ENCODE measurements at places on chromosomes 16 and 17. TPM values are rescaled to one million over a fixed set of nuclear protein-coding genes. Genes with fewer than 3 reads are reported as not detected.
A peak's percentile ranks its signal among the peaks of the same experiment; 100 is the strongest.

RPAIN gene
- total RNA-seq = 49.3 TPM

DHODH gene
- 13.5 TPM for total RNA-seq

DNA sequence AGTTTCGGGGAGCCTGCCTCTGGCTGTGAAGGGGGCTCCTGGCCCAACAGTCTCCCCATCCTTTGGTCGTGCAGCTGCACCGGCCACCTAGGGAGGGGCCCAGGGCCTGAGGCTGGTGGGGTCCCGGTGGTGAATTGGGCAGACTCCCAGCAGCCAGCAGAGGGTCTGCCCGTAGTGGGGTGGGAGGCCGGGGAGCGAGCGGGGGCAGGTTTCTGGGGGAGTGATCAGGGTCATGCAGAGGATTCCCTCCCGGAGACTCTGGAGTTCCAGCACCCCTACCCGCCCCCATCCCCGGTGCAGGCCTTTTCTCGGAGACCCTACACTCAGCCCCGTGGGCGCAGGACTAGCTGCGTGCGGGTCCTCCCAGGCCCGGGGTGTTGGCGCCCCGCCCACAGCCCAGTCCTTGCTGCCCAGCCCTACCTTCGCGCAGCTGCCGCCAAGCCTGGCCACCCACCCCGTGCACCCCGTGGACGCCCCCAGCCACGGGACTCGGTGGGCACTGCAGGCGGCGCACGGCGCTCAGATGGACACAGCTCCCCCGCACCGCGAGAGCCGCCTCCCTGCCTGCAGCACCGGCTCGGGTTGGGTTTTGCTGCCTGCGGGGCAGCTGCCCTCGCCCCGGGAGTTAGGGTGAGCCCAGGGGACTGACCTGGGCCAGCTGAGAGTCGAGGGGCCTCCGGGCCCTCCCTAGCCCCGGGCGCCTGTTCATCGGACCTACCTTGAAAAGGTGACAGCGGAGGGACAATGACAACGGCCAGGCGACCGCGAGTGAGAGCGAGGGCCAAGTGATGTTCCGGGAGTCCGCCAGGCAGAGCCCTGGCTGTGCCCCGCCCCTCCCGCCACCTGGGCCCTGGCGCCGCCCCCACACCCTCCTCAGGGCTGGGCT lies at the start of gene GNG13:
TSS of gene GNG13 (minus strand) at position 787 of the 886 bp plus-strand sequence. CDS start 1,657 bp downstream, outside the sequence.
- no peak for DNase-seq

DNA sequence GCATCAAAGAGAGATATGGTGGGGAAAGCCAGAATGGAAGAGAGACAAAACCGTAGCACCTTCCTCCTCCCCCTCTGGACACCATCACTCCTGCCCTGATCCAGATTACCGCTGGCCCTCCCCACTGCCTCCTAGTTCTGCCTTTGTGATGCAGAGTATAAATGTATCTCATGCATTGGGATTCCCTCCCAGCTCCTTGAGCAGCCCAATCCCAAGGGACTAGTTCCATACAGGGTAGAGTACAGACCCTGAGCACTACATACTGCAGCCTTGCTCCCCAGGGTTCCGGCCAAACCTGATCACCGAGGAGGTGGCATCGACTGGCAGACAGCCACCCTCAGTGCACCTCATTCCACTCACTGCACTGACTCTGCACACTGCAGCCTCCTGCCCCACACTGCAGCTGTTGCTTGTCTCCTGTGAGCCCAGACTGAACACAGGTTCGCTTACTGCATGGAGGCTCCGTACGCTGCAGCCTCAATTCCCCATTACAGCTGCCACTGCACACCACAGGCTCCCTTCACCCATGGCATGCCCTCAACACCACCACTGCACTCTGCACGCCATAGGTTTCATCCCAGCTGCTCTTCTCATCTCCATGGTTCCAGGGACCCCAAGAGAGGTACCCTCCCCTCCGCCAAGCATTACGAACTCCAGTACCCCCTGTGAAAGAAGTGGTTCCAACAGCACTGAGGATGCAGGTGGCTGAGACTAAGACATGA lies 1.7 kb upstream of the THRA start:
- no peak for DNase-seq

GRCh38 chr17:70099884-70100283 lies 24.9 kb downstream of the KCNJ16 start:
- no peak for DNase-seq

NPIPB13 gene
- 15.3 TPM for total RNA-seq

DNA sequence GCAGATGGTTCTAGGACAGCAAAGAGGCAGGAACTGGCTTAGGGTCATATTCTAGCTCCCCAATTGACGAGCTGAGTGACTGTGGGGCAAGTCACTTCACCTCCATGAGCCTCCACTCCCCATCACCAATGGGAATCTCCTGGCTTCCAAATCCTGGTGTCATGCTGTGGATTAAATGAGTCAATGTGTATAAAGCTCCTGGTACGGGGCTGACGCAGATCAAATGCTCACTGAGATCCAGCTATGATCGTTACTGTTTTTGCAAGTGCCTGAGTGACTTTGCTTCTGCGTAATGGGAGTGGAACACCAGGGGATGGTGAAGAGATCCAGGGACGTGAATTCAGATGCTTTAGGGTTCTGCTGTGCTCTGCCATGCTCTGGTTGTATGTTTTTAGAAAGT lies 2.4 kb downstream of the SEC14L5 start:
- DNase-seq = no peak

CLN3 gene
- total RNA-seq = 18.1 TPM

DNA sequence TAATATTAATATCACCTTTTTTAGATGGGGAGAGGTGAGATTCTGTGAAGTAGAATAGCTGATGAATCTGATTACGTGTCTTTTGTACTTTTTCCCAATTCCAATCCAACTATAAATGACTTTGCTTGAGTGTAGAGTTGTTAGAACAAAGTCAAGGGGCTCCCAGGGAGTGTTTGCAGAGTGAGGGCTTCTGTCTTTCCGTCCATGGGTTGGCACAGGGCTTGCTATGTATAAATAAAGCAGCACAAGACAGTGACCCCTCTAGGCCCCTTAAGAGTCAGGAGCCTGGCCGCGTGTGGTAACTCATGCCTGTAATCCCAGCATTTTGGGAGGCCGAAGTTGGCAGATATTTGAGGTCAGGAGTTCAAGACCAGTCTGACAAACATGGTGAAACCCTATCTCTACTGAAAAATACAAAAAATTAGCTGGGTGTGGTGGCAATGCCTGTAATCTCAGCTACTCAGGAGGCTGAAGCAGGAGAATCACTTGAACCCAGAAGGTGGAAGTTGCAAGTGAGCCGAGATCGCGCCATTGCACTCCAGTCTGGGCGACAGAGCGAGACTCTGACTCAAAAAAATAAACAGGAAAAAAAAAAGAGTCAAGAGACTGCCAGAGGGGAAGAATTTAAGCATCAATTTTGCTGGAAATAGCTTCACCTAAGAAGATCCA lies 127.9 kb upstream of the HS3ST3A1 start:
- DNase-seq = peak; percentile 27

TPSD1 gene
- not detected for total RNA-seq

- no peak for DNase-seq
Measured at GRCh38 chr16:53043986-53044601, 8.6 kb downstream of the CHD9NB start.

GRCh38 chr17:64982139-64982915 lies 63.0 kb upstream of the LRRC37A3 start:
- DNase-seq = no peak

DNA sequence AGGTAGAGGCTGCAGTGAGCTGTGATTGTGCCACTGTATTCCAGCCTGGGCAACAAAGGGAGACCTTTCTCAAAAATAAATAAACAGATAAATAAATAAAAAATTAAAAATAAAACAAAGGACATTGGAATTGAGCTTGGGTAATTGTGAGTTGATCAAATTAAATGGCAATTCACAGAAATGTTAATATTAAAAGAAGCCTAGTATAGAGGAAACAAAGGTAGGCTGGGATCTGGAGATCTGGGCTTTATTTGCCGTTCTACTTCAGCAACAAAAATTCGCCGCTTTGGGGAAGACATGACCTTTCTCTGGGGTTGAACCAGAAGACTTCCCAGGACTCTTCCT lies 332 bp upstream of the VPS25 start:
- no peak for DNase-seq

ATP2A3 gene
- total RNA-seq = not detected

- no peak for DNase-seq
Measured at GRCh38 chr16:3098459-3099394, at the start of gene ZSCAN10. ZSCAN10 (minus strand) TSS chr16:3099294; CDS start chr16:3092937, 6,357 bp downstream.

CBX2 gene
- total RNA-seq = 3.9 TPM

DNA sequence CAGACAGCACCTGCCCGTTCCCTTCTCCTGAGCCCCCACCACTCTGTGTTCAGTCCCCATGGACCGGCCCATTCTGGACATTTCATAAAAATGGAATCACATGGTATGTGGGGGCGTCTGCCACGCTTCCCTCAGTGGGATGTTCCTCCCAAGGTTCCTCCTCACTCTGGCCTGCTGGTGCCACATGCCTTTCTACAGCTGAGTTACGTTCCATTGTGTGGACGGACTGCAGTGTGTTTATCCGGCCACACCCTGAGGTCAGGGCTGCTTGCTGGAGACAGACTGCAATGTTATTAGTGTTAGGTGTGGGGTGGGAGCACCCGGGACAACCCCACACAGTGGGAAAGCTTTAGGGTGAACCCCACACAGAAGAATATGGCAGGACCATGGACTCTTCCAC lies 5.9 kb upstream of the AATK start:
- DNase-seq = no peak

DNA sequence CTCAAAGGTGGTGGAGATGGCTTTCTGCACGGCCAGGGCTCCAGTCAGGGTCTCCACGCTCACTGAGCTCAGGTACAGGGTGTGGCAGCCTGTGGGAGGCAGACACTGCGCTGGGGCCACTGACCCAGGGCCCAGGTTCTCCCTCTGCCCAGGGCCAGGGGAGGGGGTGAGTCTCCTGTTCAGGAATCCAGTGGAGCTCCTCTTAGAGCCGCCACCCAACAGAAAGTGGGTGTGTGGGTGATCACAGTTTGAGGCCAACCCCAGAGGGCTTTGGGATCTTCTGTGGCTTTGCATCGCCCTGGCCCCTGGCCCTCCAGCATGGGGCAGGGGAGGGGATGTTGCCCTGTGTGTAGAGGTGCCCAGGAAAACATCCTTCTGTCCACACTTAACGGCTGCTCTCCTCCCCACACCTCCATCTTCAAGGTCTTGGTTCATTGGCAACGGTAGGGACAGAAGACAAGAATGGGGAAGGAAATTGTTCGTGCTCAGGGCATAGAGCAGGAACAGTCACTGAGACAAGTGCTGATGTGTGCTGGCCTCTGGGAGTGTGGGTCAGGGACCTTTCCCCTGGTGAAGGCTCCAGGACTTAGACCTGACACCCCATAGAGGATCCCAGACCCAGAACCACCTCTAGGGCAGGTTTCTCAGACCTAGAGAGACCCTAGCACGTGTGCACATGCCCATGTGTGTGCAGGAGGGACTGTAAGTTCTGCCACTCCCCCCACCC lies 21.5 kb downstream of the TNS4 start:
- no peak for DNase-seq

DNA sequence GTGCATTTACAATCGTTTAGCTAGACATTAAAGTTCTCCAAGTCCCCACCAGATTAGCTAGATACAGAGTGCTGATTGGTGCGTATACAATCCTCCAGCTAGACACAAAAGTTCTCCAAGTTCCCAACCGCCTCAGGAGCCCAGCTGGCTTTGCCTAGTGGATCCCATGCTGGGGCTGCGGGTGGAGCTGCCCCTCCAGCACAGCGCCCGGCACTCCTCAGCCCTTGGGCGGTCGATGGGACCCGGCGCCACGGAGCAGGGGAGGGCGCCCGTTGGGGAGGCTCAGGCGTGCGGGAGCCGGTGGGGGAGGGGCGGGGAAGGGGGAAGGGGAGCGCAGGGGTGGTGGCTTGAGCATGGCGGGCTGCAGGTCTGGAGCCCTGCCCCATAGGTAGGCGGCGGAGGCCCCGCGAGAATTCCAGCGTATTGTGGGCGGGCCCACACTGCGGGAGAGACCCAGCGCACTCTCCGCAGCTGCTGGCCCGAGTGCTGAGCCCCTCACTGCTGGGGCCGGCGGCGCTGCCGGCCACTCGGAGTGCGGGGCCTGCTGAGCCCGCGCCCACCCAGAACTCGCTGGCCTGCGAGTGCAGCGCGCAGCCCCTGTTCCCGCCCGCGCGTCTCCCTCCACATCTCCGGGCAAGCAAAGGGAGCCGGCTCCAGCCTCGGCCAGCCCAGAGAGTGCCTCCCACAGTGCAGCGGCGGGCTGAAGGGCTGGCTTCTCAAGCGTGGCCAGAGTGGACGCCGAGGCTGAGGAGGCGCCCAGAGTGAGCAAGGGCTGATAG lies 907.5 kb downstream of the CDH8 start:
- DNase-seq = no peak

- DNase-seq = no peak
Measured at GRCh38 chr17:75456039-75456416, 407 bp upstream of the TMEM94 start.

CLDN7 gene
- total RNA-seq = 20.8 TPM

TBC1D3G gene
- total RNA-seq = 0.86 TPM

- no peak for DNase-seq
Measured at GRCh38 chr16:4318967-4319366, 3.1 kb downstream of the GLIS2 start.

GRCh38 chr17:20300436-20300934 lies 166.9 kb downstream of the LGALS9B start:
- DNase-seq = no peak

CCL1 gene
- total RNA-seq = not detected

DNA sequence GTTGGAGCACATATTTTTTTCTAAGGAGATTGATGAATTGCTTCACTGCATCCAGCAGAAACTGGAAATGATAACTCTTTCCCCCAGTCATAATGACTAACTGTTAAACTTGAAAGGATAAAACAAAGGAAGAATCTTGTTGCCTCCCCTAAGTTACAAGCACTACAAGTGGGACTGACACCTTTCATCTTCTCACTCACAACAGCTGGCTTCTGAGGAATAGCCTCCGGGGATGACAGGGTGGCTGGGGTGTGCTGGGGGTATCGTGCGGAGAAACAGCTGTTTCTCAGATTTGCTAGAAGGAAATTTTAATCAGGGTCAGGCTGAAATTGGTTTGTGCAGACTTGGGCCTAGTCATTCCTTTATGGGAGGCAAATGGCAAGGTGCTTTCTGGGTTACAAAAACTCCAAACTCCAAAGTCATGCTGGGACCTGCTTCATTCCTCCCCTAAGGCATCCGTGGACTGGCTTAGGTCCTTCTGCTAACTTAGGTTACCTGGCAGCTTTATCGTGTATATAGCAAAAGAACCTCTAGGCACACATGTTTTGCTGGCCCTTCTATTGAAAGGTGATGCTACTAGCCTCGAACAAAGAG lies 557.2 kb downstream of the TOX3 start:
- no peak for DNase-seq

PIGS gene
- 50.5 TPM for total RNA-seq

DNA sequence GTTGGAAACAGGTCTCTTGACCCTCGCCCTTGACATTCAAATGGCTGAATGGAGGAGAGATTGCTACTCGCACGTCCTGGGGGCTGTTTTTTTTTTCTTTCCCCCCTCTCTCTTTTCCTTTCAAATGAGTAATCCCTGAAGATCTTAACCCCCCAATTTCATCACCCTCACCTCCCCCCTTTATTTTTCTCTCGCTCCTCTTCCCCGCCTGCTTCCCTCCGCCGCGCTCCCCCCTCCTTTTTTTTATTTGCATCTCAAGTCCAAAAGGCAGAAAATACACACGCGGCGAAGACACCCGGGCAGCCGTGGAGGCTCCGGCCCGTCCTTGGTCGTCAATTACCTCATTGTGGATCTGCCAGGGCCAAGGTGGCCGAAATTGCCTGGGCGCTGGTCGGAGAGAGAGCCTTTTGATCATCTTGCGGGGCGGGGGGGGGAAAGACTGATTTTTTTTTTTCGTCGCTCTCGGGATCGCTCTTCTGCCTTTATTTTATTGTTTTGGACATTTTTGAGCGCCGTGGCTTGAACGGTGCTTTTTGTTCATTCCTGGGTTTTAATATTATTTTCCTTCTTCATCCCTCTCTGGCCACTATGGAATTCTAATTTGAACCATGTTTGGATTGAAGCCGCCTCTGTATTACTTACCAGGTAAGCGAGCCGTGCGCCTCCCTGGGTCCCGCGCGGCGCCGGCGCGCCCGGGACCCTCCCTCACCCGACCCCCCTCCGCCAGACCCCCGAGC lies 57.2 kb upstream of the GSE1 start:
- peak; percentile 20 for DNase-seq

All from MCF 10A (cell line).